T-cell (primary cell): ENCODE measurements at places on chromosomes 7 and 10. TPM values are rescaled to one million over a fixed set of nuclear protein-coding genes. Genes with fewer than 3 reads are reported as not detected.

Gene ECHDC3
- total RNA-seq = 2.1 TPM

GRCh38 chr7:82388138-82388537, 55.4 kb downstream of the CACNA2D1 start:
- H3K27ac ChIP-seq = no peak overlapping the region
- H3K27me3 ChIP-seq = no peaks in the 10 kb centered on the region
- no peak overlapping the region for H3K4me3 ChIP-seq

GRCh38 chr10:71029907-71030306, 141.5 kb upstream of the PCBD1 start:
- no peaks in the 10 kb centered on the region for H3K4me1 ChIP-seq
- H3K27ac ChIP-seq = no peak overlapping the region
- no peaks in the 10 kb centered on the region for H3K36me3 ChIP-seq
- H3K27me3 ChIP-seq = no peaks in the 10 kb centered on the region
- no peak overlapping the region for H3K4me3 ChIP-seq

DNA sequence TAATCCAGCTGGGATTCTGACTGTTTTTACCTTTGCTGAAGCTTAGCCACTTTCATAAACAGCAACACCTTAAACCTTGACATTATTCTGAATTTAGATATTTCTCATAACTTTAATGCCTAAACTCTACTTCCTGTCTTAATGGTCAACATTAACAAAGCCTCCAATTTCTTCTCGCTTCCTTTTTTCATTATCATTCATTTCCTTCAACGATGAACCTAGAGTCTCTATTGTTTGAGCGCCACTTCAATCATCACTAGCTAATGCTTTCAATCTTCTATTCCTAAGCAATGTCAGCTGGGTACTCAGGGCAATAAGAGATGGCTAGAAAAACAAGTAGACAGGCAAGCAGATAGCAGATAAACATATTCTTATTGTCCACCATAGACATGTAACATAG, 96.6 kb upstream of the TMEM196 start:
- no peaks in the 10 kb centered on the region for H3K27me3 ChIP-seq
- H3K36me3 ChIP-seq = no peaks in the 10 kb centered on the region
- H3K27ac ChIP-seq = no peak overlapping the region
- no peaks in the 10 kb centered on the region for H3K4me1 ChIP-seq
